ENCODE measurements at places on chromosomes 16 and 17.

DNA sequence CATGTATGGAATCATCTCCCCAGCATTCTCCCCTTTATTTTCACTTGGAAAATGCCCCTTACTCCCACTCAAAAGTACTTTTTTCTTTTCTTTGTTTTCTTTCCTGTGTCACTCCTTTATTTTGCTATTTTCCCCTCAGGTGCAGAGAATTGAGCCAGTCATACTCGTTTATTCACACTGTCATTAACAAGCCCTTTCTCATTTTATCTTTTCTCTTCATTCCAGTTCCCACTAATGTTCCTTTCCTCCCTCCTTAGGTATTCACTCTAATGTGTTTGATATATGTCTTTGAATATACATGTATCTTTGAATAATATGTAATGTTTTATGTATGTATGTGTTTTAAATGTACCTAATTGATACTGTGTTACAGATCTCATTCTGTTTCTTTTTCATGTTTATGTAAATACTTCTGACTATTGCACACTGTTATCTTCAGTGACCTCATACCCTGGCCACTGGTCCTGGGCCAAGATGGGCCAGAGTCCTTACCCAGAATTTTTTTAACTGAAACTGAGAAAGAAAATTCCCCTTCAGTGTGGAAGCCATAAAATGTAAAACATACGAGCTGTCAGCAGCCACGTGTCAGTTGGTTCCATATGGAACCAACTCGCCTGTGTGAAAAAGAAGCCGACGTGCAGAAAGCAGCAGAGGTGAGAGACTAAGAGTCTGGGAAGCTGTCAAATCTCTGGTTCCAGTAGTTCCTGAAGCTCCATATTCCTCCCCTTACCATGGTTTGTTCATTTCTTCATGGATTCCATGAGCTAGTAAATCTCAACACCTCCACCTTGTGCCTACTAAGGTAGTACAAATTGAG is 5.8 kb downstream of the SRR start:
- no peak for DNase-seq

DNA sequence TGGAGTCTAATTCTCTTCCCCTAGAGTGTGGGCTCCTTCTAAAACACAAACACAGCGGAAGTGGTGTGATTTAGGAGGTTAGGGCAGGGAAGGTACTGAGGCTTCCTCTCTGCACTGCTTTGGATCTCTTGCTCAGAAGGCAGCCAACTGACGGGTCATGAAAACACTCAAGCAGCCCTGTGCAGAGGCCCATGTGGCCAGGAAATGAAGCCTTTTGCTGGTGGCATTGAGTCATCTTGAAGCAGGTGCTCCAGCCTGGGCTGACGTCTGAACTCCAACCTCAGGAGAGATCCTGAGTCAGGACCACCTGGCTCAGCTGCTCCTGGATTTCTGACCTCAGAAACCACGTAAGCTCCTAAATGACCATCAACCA is 72.9 kb downstream of the MRM1 start:
- no peak for DNase-seq

DNA sequence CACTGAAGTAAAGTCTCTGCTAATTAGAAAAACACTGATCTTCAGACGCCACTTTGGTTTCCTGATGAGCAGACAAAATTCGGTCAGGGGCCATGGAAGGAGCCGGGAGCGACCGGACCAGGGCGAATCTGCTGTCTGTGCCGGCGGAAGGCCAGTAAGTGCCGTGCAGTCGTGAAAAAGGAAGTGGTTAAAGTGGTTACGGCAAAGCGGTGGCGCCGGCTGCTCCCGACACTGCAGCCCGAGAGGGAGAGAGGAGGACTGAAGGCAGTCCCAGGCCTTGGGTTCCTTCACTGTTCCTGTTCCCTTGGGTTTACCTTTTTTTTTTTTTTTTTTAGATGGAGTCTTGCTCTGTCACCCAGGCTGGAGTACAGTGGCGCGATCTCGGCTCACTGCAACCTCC is 17.3 kb upstream of the HEXD start:
- DNase-seq, result no peak

DNA sequence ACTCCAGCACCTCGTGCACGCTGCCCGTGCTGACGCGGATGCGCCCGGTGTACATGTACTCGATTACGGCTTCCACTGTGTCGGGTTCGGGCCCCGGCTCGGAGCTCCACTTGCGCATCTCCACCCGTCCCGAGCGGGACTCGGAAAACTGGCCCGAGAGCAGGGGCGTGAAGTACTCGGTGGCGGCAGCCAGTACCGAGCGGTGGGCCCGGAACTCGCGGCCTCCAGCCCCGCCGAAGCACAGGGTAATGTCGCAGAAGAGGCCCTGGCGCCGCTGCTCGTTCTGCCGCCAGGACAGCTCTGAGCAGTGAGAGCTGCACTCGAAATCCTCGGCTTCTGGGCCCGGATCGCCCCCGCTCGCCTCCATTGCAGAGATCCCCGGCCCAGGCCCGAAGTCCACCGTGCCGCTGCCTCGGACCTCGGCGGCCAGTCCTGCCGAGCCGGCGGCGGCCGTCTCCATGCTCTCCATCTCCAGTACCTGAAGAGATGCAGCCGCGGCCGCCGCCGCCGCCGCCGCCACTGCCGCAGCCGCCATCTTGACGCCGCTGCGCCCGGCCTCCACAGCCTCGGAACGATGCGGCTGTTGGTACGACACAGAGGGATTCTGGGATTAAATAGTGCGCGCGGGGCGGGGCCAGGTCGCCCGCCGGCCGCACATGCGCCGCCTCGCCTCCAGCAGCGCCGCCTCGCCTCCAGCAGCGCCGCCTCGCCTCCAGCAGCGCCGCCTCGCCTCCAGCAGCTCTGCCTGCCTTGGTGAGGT is at the start of gene KLHL11:
KLHL11 (minus strand) TSS at position 588 of the 760 bp plus-strand sequence; CDS start at position 535, 53 bp downstream.
- peak; percentile 38 for DNase-seq

- no peak for DNase-seq
Observed at GRCh38 chr16:63461248-63461841, 1425.1 kb upstream of the CDH8 start.

DNA sequence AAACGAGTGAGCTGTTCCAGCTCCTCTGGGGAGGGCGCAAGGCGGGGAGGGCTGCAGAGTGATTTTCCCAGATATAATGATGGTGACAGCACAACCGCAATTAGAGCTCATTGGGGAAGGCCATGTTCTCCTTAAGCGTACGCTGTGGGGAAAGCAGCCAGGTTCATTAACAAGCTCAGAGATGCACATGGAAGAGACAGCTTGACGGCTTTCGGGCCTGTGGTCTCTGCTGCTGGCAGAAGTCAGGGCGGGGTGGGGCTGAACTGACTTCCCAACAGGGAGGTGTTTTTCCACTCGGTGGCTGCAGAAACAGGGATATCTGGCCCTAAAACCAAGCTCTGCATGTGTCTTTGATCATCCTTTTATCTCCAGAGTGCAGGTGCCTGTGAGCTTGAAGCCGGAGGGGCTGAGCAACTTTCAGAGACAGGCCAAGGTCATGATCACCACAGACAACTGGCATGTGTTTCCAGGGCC is 24.0 kb upstream of the CACNG1 start:
- no peak for DNase-seq

- DNase-seq, result no peak
Observed at GRCh38 chr17:82936768-82937171, 96.9 kb upstream of the ZNF750 start.

DNA sequence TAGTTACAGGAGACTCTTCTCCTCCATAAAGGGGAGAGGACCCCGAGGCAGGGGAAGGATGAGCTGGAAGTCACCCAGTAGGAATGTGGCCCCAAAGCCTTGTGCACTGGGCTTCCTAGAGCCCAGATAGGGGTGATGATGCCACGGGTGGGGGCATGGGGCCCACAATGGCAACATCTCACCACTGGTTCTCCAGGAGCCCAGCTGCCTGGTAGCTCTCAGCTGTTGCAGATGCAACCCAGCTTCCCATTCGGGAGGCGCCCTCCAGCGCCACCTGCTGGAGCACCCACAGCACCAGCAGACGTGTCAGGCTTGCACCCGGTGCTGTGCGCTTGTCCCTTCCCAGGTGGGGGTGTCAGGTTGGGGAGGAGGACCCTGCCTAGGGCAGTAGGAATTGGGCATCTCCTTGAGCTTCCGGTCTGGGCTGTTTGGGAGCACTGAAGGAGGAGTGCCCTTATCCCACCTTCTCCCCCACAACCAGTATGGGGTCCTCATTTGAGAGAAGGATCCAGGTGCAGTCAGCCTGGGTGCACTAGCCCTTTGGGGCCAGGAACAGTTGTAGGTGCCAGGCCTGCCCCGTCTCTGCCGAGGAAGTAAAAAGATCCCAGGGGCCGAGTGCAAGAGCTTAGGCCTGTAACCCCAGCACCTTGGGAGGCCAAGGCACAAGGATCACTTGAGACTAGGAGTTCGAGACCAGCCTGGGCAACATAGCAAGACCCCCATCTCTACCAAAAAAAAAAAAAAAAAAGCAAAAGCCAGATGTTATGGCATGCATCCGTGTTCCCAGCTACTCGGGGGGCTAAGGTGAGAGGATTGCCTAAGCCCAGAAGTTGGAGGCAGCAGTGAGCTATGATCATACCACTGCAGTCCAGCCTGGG is 14.4 kb downstream of the CDIPT start:
- no peak for DNase-seq

Data from esophagus squamous epithelium (tissue), 5 donors.